ENCODE measurements at places on chromosomes 3 and 15.
A peak's percentile ranks its signal among the peaks of the same experiment; 100 is the strongest.

GRCh38 chr3:22016197-22016596 lies 265.2 kb upstream of the ZNF385D start:
- no peak for DNase-seq

- DNase-seq: no peak
Observed at GRCh38 chr3:111471831-111472230, 70.2 kb upstream of the CD96 start.

DNA sequence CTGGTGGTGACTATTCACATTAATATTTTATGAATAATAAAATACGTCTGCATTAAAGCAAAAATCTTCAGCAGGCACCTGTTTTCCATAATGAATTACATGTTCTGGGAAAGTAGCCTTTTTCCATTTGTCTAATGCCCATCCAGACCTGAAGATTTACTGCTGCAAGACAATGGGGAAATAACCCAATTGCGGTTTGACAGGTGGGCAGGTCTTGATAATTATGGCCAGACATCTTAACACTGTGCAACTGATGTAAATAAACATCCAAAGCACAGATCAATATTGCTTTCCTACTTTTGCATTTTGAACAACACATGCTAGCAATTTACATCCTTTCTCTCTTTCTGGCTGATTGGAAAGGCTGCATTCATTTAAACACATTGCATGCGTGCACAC lies 173.9 kb downstream of the MEIS2 start:
- no peak for DNase-seq

DNA sequence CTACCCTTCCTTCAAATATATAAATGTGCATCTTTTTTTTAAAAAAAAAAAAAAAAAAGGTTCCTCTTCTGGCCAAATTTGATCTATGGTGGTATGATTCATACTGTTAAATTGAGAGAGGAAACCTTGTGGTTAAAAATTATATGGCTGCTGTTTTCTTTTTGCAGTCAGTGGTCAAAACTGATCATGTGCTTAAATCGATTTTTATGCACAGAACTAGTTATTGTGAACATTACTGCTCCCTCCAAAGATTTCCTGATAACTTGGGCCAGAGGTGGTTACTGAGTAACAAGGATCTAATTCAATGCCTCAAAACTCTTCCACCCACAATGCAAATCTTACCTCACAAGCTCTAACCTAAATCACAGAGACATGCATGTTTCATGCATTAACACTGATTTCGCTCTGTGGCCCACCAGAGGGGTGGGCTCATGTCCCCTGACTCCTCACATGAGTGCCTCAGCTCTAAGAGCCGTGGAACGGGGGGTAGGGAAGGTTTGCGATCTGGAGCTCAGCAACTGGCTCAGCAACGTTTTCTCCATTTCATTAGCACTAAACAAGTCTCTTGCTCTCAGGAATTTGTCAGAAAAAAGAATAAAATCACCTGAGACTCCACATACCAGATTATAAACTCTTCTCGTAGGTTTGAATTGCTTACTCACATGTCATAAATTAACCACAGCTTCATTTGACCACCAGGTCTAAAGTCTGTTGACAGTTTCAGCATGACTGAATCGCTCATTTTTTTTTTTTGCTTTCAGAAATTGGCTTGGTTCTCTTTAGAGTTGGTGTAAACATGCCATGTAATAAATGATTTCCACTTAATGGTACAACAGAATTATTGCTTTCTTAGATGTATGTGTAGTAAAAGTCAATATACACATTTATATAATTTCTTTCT lies 280.4 kb downstream of the CD47 start:
- DNase-seq: no peak

- no peak for DNase-seq
Observed at GRCh38 chr3:100226712-100227429, 33.9 kb upstream of the TBC1D23 start.

DNA sequence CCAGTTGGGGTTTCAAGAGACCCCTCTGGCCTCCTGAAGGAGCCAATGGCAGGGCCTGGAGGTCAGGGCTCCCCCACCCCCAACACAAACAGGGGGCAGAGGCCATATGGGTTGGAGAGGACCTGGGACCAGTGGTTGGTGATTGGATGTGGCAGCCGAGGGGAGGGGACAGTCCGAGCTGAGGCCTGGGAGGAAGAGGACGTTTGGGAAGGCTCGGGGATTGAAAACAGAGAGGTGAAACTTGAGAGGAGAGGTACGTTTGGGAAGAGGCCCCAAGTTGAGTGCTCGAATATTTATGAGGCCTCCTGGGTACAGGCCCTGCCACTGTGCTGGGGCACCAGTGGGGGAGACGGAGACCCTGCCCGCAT lies 53.7 kb downstream of the DNAJB8 start:
- no peak for DNase-seq

GRCh38 chr3:14031271-14031670 lies 93.4 kb downstream of the CHCHD4 start:
- no peak for DNase-seq

- peak; percentile 57 for DNase-seq
Observed at GRCh38 chr3:169771497-169772304, 1.5 kb upstream of the MYNN start.

- no peak for DNase-seq
Observed at GRCh38 chr15:51724673-51725072, 12.8 kb downstream of the LYSMD2 start.

GRCh38 chr3:143063018-143063417 lies 56.6 kb upstream of the CHST2 start:
- no peak for DNase-seq

All from amniotic stem cell (primary cell).